ENCODE measurements at places on chromosomes 2 and 18.

- peak; percentile 68 for DNase-seq
Measured at GRCh38 chr2:190468814-190469569, 60.8 kb downstream of the MFSD6 start.

GRCh38 chr2:136117909-136118818 lies at the start of gene CXCR4:
TSS of gene CXCR4 (minus strand) at chr2:136118149. CDS start at chr2:136118060, 89 bp downstream.
- DNase-seq: peak; percentile 78

GRCh38 chr2:241517297-241517696 lies 8.9 kb upstream of the STK25 start:
- DNase-seq: no peak

DNA sequence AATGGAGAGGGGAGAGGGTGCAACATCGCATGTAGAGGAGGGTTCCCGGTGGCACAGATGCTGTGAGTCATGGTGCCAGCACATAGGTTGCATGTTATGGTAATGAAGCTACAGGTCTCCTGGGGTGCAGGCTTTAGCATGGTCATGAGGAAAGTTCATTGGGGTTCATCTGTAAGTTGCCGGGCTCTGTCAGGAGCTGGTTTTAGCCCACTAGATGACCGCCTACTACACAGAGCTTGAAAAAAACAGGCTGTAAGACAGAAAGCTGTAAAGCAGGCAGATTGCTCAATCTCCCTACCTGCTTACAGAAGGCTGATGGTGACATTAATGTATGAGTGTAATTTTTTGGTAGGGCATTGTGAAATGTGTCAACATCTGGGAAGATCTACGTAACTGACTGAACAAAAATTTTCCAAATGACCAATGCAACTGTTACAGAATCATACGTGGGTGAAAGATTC lies 23.9 kb downstream of the DYSF start:
- DNase-seq: no peak

- DNase-seq: no peak
Measured at GRCh38 chr2:149513461-149513860, 74.1 kb downstream of the MMADHC start.

DNA sequence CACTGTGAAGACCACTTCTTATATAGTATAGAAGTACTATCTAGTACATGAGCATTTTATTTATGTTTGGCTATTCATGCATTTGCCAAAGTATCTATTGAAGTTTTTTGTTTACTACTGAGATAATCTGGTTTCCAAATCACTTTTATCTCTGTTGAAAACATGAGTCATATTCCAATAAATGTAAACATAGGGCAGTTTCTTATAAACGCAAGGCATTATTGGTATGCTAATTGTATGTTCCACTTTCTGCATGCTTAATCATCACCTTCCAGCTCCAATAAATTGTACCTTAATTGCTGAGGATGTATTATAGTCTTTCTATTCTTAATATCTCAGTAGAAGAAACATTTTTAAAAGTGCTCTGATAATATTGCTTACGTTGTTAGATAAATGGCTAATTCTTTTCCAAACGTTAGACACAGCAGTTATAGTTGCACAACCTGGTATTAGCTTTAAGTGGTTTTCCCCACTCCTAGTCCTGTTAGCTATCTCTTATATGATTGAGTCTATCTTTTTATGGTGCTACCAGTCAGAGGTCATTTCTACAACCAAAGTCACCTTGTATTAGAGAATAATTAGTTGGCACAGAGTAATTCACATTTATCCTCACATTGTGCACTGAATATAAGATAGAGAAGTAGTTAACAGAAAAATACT lies 17.2 kb downstream of the ITGA4 start:
- no peak for DNase-seq

GRCh38 chr18:36724591-36725001 lies 104.2 kb downstream of the TPGS2 start:
- no peak for DNase-seq

- DNase-seq: peak; percentile 18
Measured at GRCh38 chr2:26173776-26174482, 1.0 kb downstream of the GAREM2 start.

DNA sequence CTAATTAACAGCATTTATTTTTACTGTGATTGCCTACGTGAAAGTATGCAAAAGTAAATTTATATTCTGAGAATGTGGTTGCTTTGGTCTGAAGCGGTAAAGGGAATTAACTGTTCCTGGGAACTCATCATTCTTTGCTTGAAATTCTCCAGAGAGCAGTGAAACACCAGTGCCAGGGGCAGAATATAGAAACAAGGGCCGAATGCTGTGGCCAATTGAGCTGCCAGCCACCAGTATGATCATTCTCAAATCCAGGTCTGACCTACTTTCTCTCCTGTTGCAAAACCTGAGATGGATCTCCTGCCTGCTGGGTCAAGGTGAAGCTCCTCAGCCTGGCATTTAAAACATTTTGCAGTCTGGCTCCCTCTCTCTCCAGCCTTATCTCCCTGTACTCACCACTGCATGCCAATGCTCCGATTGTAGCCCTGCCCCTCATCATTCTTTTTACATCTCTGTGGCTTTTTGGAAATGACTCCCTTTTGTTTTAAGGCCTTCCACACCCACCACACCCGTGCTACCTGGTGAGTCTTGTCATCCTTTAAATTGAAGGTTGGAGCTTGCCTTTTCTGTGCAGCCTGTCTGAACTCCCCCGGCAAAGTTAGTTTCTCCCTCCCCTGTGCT lies 94.5 kb upstream of the TMEM178A start:
- DNase-seq: no peak

GRCh38 chr2:238891457-238892203 lies 43.7 kb downstream of the TWIST2 start:
- DNase-seq: no peak

DNA sequence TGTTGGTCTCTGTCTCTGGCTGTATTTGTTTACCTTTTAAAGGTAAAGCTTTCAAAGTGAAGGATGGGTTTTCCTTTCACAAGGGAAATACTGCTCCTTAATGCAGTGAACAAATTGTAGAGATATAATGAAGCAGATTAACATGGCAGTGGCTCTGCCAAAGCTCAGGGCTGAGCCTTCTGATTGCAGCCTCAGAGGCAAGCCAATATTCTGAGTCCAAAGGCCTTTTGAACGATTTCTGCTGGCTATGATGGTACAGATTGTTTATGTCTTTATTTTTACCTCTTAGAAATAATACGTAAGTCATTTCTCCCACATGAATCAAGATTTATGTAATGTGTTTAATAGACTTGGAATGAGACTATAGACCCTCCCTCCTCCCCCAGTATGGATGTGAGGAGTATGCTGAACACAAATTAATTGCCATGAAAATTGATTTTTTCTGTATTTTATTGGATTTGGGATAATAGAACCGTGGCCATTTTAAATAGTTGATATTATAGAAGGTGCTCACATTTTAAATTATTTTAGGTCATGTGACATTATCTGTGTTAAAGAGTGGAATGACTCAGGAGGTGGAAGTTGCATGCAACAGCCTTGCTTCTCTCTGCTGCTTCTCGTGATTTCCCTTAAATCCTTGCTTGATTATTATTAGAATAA lies 772 bp downstream of the SCN2A start:
- no peak for DNase-seq

DNA sequence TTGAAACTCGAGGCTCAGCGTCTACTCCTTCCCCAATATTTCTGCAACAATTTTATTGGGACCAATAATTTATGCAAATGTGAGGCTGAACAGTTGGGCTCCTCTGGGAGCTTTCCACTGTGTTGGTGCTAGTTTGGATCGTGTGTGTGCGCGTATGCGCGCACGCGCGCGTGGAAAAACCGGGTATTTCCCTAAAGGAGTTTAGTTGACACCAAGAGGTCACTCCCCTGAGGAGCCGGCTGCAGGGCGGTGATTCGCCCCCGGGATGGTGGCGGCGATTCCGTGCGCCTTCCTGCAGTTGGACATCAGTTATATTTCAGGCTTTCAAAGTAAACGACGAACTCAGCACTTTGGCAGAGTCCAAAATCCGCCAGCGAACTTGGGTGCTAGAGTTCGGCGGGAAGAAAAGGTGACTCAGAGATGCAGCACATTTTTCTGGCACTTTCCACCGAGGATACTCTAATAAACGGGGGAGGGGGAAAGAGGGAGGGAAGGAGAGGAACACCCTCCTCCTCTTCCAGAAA lies 186.5 kb upstream of the FANCL start:
- peak; percentile 10 for DNase-seq

GRCh38 chr18:6150430-6150829 lies 255.1 kb upstream of the TMEM200C start:
- no peak for DNase-seq

DNA sequence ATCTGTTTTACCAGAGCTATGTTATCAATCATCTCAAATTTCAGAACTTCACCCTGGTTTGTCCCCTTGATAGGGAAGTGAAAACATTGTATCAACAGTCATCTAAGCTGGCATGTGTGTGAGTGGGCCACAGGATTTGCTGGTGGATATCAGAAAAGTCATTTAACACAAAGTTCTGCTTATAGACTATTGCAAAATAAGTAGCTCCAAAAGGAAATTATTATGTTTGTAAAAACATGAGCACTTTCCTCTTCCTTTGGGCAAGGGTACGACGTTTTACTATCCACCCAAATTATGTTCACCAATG lies 20.7 kb upstream of the COPS8 start:
- no peak for DNase-seq

DNA sequence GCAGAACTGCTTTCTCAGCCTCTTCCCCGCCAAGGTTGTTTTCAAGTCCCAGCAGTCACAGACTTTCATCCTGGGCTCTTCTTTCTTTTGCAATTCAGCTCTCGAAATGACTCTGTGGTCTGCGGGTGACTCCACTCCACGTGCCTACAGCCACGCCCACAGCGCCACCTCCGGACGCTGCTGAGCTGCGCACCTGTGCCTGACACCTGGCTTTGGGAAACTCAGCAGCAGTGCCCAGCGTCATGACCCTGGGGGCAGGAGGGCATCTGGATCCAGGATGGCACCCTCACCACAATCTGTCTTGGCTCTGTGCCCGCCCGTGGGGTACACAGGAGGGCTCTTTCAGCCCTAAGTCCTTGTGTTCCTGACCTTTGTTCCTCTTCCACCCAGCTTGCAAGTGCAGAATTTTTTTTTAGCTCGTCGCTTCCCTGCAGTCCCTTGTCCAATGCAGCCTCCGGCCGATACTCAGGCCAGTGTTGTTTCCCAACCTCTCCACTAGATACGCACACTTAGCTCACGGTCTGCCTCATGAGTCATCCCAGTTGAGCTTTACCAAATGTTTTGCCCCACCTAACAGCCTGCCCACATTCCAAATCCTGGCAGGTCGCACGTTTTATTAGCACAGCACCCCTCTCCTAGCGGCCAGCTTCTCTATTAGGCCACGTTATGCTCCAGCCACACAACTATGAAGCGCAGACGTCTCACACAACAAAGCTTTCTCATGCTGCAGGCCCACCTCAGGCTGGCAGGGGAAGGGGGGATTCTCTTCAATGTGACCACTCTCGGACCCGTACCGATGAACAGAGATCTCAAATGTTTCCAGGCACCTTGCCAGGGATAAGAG lies 6.5 kb upstream of the CAPN10 start:
- DNase-seq: peak; percentile 34

DNA sequence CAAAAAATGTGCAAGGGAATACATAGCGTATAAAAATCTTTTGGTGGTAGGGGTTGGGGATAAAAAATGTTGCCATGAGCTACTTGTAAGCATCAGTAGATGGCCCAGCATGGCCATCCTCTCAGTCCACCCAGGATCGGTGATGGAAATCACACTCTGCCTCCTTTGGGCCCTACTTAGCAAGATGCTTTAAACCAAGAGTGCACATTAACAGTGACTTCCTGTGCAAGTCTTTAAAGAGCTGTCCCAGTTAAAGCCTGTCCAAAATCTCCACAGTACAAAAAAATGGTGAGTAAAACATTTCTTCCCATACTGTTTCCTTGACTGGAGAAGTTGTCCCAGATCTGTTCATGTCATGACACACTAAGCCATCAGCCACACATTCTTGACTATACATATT lies 18.0 kb downstream of the ANKRD44 start:
- no peak for DNase-seq
